ENCODE measurements at places on chromosomes 2 and 18.

- DNase-seq = no peak
Observed at GRCh38 chr2:72822794-72823193, 3.0 kb downstream of the EXOC6B start.

DNA sequence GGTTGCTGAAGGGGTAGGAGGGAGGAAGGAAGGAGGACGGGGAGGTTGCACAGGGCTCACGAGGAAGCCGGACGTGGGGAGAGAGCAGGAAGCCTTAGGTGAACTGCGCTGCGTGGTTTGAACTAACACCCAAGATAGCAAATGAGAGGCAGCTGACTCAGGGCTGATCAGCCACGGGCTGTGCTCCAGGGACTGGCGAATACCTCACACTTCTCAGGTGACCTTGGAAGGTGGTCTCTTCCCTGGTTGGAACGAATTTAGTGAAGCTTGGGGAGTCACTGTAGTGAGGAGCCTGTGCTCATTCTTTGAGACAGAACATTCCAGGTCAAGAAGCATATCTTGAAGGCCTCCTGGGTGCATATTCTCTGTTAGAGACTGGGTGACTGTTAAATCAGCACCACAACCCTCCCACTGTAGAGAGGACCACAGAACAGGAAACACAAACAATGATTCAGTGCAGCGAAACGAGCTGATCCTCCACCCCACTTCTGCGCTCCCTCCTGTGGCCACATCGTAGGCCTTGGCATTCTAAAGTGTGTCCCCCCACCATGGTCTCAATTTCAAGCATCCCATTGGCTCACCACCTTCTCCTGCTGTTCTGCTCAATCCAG, 33.8 kb downstream of the TOGARAM2 start:
- peak; percentile 48 for DNase-seq

GRCh38 chr18:63987743-63988142, 17.9 kb downstream of the SERPINB8 start:
- no peak for DNase-seq

DNA sequence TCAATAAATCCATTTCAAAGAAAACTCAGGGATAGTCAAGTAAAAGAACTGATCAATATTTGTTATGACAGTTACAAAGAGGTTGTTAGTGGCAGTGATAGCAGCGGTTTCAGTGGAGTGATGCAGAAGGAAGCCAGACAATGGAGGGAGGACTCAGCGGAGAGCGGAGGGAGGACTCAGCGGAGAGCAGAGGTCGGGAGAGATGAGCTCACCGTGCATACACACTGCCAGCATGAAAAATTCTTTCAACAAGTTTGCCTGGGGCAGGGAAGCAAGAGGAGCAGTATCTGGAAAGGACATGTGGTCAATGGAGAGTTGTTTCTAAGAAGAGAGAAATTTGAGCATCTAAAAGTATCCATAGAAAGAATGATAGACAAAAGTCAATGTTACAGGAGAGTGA, 60.9 kb upstream of the BCL11A start:
- DNase-seq = no peak

DNA sequence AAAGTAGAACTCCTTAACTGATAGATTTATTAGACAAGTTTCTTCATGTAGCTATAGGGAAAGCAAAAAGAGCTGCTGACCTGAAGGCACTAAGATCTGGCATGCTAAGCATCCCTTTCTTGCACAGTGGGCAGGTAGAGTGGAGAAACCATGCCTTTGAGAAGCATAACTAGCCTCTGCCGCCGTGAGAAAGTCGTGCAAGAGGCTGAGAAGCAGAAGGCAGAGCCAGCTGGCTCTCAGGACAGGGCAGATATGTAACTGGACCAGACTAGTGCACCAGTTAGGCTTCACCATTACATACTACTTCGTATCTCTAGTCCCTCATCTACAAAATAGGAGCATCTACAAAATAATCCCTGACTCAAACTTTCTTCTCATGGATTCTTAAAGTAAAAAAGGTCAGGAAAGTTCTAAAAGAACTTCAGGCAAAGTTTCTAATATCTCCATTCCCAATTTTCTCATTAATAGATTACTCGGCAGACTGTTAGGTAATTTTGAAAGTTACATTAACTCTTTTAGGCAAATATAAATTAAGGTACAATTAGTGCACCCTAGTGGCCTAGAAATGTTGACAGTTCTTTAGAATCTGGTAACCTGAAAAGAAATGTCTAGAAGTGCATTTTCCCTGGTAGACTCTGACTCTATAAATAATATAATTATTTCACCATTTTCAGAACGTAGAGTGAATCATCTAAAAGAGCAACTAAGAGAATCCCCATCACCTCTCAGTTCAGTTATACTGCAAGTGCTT, 10.3 kb downstream of the ERBB4 start:
- no peak for DNase-seq

DNA sequence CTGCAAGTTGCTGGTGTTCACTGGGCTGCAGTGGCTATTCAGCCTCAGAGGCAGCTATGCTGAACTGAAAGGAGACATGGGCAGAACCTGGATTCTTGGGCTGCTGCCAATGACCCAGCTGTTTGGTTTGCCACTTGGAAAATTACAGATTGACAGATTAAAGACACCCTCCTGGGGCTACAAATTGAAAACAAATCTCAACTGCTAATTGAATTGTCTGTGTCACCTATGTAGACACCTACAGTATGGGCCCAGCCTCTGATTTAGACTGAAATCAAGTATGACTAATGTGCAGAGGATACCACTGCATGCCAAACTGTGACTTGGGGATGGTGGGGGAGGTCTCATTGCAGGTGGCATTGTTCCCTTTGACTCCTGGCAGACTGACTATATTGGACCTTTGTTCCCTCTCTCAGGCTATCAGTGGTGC, 42.8 kb downstream of the ITSN2 start:
- DNase-seq = no peak

DNA sequence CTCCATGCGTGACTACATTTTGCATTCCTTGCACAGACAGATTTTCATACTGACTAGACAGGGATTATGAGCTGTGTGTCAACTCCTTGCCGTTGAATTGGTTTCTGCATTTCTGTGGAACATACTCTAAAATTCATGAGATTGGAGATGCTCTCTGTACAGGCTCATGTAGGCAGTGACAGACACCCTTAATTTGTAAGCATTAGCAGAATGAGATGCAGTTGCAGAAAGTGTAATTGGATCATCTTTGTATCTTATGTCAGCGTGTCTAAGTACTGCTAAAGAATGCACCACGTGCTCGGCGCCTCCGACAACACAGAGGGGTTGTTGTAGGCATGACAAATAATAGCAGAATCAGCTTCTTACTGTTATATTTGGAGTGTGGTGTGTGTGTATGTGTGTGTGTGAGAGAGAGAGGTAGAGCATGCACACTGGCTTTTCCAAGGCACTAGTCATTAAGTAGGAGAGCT, 212.4 kb downstream of the CMPK2 start:
- DNase-seq = peak; percentile 35

DNA sequence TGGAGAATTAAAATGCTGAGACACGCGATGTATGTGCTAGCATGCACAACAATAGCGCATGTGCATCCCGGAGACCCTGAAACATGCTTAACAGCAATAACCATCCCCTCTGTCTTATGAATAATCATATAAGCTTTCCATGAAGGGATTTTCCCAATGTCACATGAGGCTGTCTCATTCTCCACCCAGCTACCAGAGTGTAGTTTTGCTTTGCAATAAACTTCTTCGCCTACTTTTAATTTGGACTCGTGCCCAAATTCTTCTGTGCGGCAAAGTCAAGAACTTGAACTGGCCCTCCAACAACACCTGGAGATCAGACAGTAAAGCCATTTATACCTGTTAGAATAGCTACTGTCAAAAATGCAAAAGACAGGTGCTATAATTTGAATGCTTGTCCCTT, 15.5 kb downstream of the LYG1 start:
- DNase-seq = no peak

GRCh38 chr18:2854875-2855274, 8.1 kb downstream of the EMILIN2 start:
- DNase-seq = peak; percentile 47

GRCh38 chr2:193428336-193428818, 1233.6 kb upstream of the TMEFF2 start:
- DNase-seq = no peak

- no peak for DNase-seq
Observed at GRCh38 chr2:205807229-205807628, 124.9 kb downstream of the NRP2 start.

DNA sequence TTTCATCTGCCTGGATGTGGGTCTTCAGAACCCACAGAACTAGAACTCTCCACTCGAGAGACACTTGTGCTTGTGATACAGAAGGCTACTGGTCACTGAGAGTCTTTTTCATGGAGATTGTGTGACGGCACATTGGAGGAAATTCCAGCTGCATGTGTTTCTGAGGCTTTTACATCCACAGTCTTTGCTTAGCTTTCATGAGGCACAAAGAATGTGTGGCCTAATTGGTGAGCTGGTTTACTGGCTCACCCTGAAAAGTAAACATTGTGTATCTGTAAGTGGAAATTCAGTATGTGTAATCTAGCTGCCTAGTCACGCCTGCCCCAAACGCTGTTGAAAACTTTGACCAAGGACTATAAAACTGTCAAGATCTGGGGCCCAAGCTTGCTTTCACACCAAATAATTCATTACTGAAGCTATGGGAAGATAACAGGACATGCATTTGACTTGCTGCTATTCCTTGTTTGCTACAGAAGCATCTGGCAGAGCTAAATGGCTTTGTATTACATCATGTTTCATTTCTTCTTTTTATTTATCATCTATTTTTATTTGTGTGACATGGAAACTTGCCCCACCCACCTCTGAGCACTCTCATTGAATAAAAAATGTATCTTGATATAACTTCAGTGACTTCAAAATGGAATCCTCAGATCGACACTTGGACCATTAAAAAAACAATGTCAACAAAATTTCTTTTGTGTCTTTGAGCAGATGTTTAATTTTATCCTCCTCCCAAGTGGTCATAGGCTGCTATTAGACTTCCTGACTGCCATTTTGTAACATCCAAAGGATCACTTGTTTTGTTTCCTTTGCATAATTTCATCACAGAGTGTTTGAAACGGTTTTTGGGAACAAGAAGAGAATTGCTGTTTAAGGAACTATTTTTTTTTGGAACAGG, 80.2 kb downstream of the EFEMP1 start:
- peak; percentile 99 for DNase-seq

GRCh38 chr18:22223254-22223964, 54.0 kb downstream of the GATA6 start:
- peak; percentile 85 for DNase-seq

- no peak for DNase-seq
Observed at GRCh38 chr2:122319539-122320132, 564.2 kb downstream of the TSN start.

DNA sequence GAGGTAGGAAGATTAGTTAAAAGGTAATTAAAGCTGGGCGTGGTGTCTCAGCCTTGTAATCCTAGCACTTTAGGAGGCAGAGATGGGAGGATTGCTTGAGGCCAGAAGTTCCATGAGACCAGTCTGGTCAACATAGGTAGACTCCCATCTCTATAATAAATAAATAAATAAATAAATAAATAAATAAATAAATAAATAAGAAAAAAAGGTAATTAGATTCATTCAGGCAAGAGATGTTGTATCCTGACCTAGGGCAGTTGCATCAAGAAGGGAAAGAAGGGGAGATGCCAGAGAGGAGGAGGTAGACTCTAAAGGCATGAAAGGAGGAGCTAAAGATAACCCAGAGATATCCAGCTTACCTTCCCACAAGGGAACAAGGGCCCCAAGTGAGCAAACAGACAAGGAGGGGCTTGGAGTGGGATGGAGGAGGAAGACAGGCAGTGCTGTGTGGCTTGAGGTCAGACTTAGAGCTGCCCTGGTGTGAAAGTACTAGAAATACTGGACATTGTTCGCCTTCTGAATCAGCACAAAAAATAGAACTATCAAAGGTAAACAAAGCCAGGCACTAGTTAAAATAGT, 7.4 kb upstream of the RAB1A start:
- DNase-seq = no peak

DNA sequence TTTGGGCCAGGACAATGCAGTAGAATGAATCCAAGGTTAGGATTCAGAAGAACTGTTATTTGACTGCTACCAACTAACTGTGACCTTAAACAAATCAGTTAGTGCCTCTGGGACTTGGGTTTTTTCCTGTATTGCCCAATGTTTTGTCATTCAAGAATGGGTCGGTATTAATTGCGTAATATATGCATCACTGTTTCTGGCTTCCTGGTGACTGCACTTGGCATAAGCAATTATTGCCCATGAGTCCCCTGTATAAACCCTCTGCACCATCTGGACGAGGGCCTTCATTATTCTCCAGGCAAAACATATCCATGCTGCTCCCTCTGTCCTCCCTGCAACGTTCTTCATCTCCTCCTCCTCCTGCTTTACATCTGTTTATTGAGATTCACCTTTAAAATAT, 255.8 kb upstream of the LRRTM1 start:
- DNase-seq = no peak

DNA sequence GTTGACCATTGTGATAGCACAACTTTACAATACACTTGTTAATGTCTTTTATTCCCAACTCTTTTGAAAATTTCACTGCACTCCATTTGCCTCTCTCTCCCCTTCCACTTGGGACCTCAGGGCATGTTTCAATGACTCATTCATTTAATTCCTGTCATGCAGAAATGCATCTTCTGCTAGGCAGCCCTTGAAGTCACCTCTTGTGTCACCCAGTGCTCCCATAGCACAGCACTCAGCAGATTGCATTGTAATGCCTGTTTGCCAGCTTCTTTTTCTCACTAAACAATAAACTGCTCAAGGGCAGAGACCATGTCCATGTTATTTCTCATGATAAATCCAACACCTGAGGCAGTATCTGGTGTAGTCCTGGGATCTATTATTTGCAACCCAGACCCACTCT, 85.9 kb upstream of the ACSL3 start:
- no peak for DNase-seq

GRCh38 chr2:198326431-198326830, 522.0 kb downstream of the PLCL1 start:
- DNase-seq = peak; percentile 24

- DNase-seq = no peak
Observed at GRCh38 chr2:52749764-52750163, 1017.8 kb upstream of the CHAC2 start.

GRCh38 chr2:129767346-129768035, 212.0 kb upstream of the RAB6C start:
- DNase-seq = no peak

GRCh38 chr2:25257032-25257552, 84.6 kb downstream of the DNMT3A start:
- DNase-seq = peak; percentile 55

GRCh38 chr2:233418761-233419546, 64.7 kb downstream of the DGKD start:
- DNase-seq = peak; percentile 59

DNA sequence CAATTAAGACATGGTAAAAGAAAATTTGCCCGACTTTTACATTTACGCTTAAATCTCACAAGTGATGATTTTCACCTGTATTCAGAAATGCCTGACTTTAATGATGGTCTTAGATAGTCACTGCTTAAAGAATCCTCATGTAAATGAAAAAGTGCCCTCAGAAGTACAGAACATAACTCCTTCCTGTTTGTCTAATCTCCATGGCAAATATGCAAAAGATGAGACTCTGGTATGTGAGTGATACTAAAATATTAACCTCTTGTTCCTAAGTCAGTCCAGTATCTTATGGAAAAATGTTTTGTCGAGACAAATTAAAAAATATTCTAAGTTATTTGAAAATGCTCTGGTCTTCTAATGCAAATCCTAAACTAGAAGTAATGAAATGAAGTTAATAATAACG, 29.2 kb downstream of the KCTD1 start:
- DNase-seq = no peak

GRCh38 chr2:50624506-50624905, 407.4 kb downstream of the NRXN1 start:
- no peak for DNase-seq

Data from fibroblast of skin of right biceps (primary cell).